ENCODE measurements at places on chromosomes 3 and 15. TPM values are rescaled to one million over a fixed set of nuclear protein-coding genes. Genes with fewer than 3 reads are reported as not detected.

The SCAANT1 gene
- total RNA-seq, result not detected

The LTF gene
- 1.7 TPM for total RNA-seq

The NR1I2 gene
- 0.20 TPM for total RNA-seq

The ROBO1 gene
- total RNA-seq, result 94.4 TPM

The HIGD1A gene
- 88.6 TPM for total RNA-seq

The LHFPL4 gene
- total RNA-seq, result not detected

The AMOTL2 gene
- total RNA-seq, result 117 TPM

The CCK gene
- 0.13 TPM for total RNA-seq

The TM4SF18 gene
- total RNA-seq, result 0.07 TPM

The C2CD4B gene
- total RNA-seq, result 0.89 TPM

The ACKR2 gene
- 0.40 TPM for total RNA-seq

The C3orf85 gene
- not detected for total RNA-seq

The TRIM69 gene
- total RNA-seq, result 13.1 TPM

The CADPS gene
- 0.17 TPM for total RNA-seq

The CAPN7 gene
- 49.4 TPM for total RNA-seq

The SPTSSB gene
- total RNA-seq, result 0.20 TPM

The DAPK2 gene
- 0.98 TPM for total RNA-seq

The DAZL gene
- not detected for total RNA-seq

The SOX14 gene
- total RNA-seq, result not detected

The ECE2 gene
- 0.17 TPM for total RNA-seq

The MYRIP gene
- 0.85 TPM for total RNA-seq

The ABHD5 gene
- total RNA-seq, result 26.3 TPM

The RBPMS2 gene
- 0.07 TPM for total RNA-seq

The XIRP1 gene
- total RNA-seq, result 0.07 TPM

The ONECUT1 gene
- total RNA-seq, result not detected

The PPARG gene
- 25.3 TPM for total RNA-seq

Data from smooth muscle cell of the pulmonary artery (primary cell).